ENCODE measurements at places on chromosomes 5 and 9.

GRCh38 chr9:135096408-135096895, 9.0 kb downstream of the OLFM1 start:
- DNase-seq = no peak

- DNase-seq = no peak
Measured at GRCh38 chr9:36893911-36894310, 140.2 kb downstream of the PAX5 start.

GRCh38 chr5:72210888-72211678, 103.8 kb downstream of the MAP1B start:
- no peak for DNase-seq

- no peak for DNase-seq
Measured at GRCh38 chr9:18973348-18973747, 59.7 kb downstream of the SAXO1 start.

DNA sequence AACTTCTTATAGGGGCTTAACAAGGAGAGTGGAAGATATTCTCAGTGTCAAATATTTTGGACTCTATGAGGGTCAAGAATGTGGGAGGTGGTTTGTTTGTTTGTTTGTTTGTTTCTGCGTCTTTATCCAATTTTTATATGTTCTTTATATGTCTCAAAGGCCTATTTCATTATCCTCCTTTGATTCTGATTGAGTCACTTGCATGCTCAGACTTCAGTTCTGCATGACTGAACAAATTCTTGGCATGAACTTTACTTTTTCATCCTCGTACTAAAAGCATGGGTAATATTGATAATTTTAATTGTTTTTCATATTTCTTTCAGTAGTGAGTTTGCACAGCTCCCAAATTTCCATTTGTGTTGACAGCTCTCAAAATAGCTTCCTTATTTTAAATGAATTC, 19.2 kb upstream of the ERBIN start:
- DNase-seq = no peak

GRCh38 chr5:67246108-67246507, 49.5 kb upstream of the CD180 start:
- DNase-seq = no peak

GRCh38 chr9:126611193-126611591, 2.5 kb upstream of the LMX1B start:
- no peak for DNase-seq

GRCh38 chr5:56270058-56270457, 36.9 kb upstream of the ANKRD55 start:
- DNase-seq = no peak

- DNase-seq = no peak
Measured at GRCh38 chr5:99331061-99331460, 402.3 kb upstream of the CHD1 start.

- DNase-seq = no peak
Measured at GRCh38 chr5:757346-757930, 27.1 kb downstream of the ZDHHC11B start.

DNA sequence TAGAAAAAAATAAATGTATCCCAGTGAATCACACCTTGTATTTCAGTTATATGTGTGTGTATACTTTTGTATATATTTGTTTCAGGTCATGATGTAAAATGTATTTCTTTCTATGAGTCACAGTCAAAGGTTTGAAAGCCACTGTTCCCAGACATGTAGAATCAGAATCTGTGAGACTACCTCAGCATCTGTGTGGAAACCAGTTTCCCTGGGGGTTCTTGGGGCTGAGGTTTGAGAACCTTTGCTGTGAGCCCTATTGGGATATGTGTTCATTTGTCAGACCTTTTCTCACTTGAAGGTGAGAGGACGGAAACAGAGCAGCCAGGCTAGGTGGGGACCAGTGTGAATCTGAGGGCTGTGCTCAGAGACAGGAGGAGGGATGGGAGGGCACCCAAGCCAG, 78.7 kb upstream of the SAP30L start:
- DNase-seq = no peak

DNA sequence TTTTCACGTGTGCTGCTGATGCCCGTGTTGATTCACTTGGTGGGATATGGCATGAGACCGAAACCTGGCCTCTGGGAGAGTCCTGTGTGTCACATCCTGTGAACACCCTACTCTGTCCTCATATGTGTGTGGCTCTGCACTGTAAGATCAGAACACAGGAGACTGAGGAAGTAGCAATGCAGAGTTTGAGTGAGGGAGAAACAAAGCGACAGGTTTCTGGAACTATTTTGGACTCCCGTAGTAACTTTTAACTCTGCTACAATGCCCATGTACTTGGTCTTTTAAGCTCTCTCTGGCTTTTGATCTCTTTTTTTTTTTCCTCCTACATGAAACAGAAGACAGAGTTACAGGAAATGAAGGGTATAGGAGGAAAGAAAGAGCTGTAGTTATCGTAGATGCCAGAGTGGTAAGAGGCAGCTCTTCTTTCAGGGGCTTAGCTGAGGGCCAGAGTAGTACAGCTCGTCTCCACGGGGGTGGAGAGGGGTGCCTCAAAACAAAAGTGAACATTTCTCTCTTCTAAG, 26.6 kb downstream of the GRAMD2B start:
- peak; percentile 21 for DNase-seq

DNA sequence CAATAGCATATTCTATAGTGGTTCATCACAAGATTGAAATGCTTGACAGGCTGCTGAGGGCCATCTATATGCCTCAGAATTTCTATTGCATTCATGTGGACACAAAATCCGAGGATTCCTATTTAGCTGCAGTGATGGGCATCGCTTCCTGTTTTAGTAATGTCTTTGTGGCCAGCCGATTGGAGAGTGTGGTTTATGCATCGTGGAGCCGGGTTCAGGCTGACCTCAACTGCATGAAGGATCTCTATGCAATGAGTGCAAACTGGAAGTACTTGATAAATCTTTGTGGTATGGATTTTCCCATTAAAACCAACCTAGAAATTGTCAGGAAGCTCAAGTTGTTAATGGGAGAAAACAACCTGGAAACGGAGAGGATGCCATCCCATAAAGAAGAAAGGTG, 43.8 kb downstream of the GCNT1 start:
- DNase-seq = no peak

DNA sequence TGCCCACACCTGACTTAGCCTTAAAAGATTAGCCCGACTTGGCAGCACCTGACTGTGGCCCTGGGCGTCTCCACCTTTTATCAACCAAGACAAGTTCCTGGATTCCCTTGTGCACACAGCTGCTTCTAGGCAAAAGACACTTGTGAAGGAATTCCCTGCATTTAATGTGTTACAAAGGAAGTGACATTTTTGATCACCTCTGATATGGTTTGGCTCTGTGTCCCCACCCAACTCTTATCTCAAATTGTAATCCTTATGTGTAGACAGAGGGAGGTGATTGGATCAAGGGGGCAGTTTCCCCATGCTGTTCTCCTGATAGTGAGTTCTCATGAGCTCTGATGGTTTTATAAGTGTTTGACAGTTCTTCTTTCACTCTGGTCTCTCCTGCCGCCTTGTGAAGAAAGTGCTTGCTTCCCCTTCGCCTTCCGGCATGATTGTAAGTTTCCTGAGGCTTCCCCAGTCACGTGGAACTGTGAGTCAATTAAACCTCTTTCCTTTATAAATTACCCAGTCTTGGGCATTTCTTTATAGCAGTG, 2.6 kb upstream of the CPEB4 start:
- no peak for DNase-seq

DNA sequence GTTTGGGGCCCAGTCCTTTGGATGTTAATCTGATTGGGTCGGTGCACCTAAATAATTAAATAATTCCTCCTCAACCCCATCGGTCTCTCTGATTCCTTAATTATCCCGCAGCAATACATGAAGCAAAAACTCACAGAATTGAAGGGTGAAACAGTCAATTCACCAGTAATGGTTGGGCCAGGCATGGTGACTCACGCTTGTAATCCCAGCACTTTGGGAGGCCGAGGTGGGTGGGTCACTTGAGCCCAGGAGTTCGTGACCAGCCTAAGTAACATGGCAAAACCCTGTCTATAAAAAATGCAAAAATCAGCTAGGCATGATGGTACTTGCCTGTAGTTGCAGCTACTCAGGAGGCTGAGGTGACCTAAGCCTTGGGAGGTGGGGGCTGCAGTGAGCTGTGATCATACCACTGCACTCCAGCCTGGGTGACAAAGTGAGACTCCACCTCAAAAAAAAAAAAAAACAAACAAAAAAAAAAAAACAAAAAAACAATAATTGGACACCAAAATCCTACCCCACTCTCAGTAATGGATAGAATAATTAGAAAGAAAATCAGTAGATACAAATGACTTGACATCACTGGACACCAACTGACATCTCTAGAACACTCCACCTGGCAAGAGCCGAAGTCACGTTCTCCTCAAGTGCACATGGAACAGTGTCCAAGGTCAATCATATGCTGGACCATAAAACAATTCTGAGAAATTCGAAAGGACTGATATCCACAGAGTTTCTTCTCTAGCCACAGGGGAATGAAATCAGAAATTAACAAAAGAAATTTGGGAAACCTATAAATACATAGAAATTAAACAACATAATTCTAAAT, 5.3 kb downstream of the ABO start:
- no peak for DNase-seq

DNA sequence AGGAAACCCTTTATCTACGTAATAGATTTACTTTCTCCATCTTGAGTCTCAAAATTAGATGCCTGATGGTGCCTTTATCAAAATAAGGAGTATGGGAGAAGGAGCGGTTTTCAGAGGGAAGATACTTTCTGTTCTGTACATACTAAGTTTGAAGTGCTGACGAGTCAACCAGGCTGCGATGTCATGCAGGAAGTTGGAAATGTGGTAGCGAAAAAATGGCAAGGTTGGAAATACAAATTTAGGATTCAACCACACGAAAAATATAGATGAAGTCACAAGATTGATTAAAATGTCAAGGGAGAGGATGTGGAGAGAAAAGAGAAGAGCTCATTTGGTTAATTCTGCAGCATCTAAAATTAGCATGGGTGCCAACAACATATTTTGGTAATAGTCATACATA, 129.5 kb downstream of the FOXD1 start:
- no peak for DNase-seq

DNA sequence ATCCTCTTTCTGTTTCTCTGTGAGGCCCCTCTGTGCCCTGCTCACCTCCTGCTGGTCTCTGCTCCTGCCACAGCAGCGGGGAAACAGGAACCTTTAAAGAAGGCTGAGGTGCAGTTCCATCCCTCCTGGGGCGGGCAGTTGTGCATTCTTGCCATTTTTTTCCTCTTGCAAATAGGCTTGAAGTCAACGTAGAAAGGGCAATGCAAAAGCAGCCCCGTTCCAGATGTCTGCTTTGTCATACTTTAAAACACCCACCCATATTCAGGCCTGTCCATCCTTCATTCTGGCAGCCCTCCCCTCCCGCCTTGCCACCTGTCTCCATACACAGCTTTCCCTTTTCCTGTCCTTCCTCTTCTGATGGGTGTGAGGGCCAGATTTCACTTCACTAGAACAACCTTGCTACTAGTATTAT, 65.4 kb upstream of the KLF9 start:
- no peak for DNase-seq

- DNase-seq = no peak
Measured at GRCh38 chr9:127767909-127768331, 10.5 kb downstream of the SH2D3C start.

- DNase-seq = no peak
Measured at GRCh38 chr5:54133917-54134316, 176.5 kb downstream of the ARL15 start.

- no peak for DNase-seq
Measured at GRCh38 chr9:107566611-107567061, 77.1 kb upstream of the KLF4 start.

DNA sequence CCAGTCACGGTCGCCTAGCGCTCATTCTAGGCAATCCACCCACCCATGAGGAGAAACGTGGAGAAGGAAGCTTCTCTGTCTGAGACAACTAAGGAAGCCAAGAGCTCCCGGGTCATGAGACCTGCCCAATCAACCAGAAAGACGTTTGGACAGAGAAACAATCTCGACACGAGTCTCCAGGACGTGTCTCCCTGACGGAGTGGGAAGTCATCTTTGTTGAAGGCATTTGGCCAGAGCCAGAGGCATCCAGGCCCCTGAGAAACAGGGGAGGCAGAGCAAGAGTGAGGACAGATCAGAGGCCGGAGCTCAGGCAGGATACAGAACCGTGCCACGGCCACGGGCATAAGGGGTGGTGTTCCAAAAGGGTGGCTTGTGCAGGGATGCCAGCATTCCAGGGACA, 479.0 kb downstream of the SPATA31A7 start:
- DNase-seq = no peak

DNA sequence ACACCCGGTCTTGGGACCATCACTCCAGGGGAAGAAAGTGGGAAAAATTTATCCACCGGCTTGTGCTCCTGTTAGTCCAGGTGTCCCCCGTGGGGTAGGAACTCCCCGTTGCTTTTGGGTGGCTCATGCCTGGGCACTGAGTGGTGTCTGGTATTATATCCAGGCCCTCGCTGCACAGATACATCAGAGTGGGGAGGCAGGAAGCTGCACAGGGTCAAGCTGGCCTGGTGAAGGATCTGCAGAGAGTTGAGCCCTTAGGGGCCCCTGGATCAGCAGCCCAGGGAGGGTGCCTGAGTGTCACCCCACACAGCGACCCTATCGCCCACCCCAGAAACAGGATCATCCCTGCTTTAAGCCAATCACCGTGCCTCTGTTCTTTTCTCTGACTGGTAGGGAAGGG, 24.4 kb upstream of the COL5A1 start:
- DNase-seq = no peak

DNA sequence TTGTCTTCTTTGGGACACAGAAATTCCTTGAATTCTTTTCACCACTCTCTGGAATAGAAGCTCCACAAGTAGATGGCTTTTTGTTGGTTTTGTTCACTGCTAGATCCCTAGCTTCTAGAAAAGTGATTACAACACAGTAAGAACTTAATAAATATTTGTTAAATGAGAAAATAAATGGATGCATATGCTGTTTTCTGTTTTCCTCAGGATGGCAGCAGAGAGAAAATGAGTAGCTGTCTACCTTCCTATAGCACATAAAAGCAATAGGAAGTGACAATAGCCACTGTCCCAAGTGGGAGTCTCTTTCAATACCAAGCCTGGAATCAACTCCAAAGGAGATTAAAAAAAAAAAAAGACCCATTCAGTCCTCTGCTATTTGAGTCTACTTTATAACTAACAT, 100.6 kb upstream of the NREP start:
- DNase-seq = no peak

- no peak for DNase-seq
Measured at GRCh38 chr9:132071847-132072507, 7.7 kb downstream of the MED27 start.

DNA sequence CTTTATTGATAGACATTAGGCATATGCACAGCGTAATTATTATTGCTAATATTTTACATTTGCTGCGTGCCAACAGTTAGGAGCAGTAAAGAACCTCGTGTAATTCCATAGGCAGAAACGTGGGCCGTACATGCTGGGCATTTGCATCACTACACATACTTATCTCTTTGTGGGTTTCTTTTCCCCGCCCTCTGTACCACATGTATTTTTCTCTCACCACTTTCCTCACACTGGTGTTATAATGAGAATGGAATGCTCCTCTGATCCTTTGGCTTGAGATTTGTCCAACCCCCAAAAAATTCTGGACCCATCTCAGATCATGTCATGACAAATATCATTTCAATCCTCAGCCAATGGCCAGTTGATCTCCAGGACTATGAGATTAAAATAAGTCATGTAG, 1952.6 kb upstream of the WWC1 start:
- DNase-seq = no peak
